ENCODE measurements at places on chromosomes 13 and 19.

GRCh38 chr13:52780092-52780491 lies 40.5 kb upstream of the CNMD start:
- no peaks in the 10 kb centered on the region for H3K4me1 ChIP-seq
- no peaks in the 10 kb centered on the region for H3K27me3 ChIP-seq
- H3K4me3 ChIP-seq: no peak overlapping the region
- H3K36me3 ChIP-seq: no peaks in the 10 kb centered on the region

DNA sequence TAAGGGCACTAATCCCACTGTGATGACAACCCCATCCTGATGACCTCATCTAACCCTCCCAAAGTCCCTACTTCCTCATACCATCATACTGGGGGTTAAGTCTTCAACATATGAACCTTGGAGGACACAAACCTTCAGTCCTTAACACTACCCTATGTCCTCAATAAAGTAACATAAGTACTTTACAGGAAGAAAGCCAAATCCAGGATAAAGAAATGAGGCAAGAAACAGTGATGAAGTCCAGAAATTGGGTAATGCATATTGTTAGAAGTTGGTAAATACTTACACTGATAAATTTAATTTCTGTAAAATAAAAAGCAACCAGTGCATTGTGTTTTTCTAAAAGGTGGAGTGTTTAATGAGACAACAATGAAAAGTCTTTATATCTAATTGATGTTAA lies 284.8 kb upstream of the SOX21 start:
- no peaks in the 10 kb centered on the region for H3K36me3 ChIP-seq
- H3K4me1 ChIP-seq: no peaks in the 10 kb centered on the region
- H3K4me3 ChIP-seq: no peak overlapping the region

DNA sequence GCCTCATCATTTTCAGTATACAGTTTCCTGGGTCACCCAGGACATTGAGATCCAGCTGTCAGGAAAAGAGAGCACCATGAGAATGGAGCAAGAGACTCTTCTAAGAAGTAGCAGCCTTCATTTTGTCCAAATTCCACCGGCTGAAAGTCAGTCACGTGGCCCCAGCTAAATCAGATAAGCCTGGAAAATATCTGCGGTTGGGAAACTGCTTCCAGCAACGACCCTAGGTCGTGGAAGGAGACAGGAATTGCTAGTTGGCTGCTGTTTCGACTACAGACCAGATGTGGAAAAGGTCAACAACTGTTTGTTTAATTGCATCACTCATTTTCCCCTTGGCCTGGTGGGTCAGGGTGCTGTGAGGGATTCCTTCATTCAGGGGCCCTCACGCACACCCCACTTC lies 107.0 kb downstream of the ZNF536 start:
- peaks cover 9% of the 10 kb centered on the region for H3K27me3 ChIP-seq
- H3K36me3 ChIP-seq: no peaks in the 10 kb centered on the region
- no peak for DNase-seq
- no peak overlapping the region for H3K4me3 ChIP-seq

DNA sequence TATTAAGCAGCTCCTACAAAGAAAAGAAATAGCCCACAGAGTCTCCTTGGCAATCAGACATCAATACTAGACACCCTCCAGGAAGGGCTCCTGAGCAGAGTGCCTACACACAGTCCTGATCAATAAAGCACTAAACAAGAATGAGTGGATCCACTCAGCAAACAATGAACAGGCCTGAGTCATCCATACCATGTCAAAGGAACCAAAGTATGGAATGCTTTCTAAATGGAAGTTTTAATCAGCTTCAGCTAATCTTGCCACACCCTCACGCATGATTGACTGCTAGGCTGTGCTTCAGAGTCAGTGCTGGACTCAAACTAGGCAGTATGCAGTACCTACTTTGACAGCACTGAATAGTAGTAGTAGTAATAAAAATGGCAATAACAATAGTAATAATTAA lies 392.7 kb upstream of the HTR2A start:
- no peak for DNase-seq
- H3K27ac ChIP-seq: no peak overlapping the region
- no peaks in the 10 kb centered on the region for H3K27me3 ChIP-seq
- H3K4me1 ChIP-seq: no peaks in the 10 kb centered on the region
- no peak overlapping the region for H3K4me3 ChIP-seq

DNA sequence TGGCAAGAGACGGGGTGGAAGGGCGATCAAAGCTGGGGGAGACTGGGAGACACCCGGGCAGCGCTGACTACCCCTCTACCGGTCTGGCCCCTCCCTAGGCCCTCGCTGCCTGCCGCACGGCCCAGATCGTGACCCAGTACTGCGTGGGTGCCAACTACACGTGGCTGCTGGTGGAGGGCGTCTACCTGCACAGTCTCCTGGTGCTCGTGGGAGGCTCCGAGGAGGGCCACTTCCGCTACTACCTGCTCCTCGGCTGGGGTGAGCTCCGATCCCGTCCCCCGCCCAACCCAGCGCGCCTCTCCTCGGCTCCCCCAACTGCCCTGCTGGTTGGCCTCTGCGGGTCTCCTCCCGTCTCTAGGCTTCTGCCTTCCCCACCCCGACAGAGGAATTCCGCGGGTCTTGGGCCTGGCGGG lies 8.8 kb downstream of the GIPR start:
- H3K27me3 ChIP-seq: peaks cover 47% of the 10 kb centered on the region
- H3K36me3 ChIP-seq: no peaks in the 10 kb centered on the region
- H3K4me1 ChIP-seq: peaks cover 22% of the 10 kb centered on the region
- H3K27ac ChIP-seq: no peak overlapping the region

DNA sequence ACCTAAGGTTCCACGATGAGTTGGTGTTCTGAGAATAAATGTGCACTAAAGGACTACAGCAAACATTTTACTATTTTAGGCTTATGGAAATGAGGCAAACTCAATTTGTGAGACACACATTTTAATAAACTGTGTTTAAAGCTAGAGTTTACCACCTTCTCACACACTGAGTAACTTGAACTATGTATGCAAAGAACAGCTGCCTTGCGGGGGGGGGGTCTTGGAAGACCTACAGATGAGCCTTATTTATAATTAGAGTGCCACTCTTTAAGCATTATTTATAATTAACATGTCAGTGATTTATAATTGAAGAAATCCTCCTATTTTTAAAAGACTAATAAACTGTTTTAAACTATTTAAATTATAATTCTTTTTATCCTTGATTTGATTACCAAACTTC lies 300.4 kb downstream of the DLEU7 start:
- H3K36me3 ChIP-seq: no peaks in the 10 kb centered on the region
- no peak overlapping the region for H3K4me3 ChIP-seq
- H3K27ac ChIP-seq: no peak overlapping the region
- no peaks in the 10 kb centered on the region for H3K4me1 ChIP-seq

- no peak overlapping the region for H3K4me3 ChIP-seq
- H3K27me3 ChIP-seq: no peaks in the 10 kb centered on the region
- no peak for DNase-seq
- H3K27ac ChIP-seq: no peak overlapping the region
- H3K36me3 ChIP-seq: no peaks in the 10 kb centered on the region
- H3K4me1 ChIP-seq: peaks cover 44% of the 10 kb centered on the region
These were observed 75.3 kb downstream of the FOXO1 start for GRCh38 chr13:40591091-40591490.

GRCh38 chr13:47454986-47455385 lies 546.1 kb downstream of the SUCLA2 start:
- no peaks in the 10 kb centered on the region for H3K27me3 ChIP-seq
- no peak for DNase-seq
- H3K4me1 ChIP-seq: no peaks in the 10 kb centered on the region
- H3K4me3 ChIP-seq: no peak overlapping the region
- H3K36me3 ChIP-seq: no peaks in the 10 kb centered on the region

DNA sequence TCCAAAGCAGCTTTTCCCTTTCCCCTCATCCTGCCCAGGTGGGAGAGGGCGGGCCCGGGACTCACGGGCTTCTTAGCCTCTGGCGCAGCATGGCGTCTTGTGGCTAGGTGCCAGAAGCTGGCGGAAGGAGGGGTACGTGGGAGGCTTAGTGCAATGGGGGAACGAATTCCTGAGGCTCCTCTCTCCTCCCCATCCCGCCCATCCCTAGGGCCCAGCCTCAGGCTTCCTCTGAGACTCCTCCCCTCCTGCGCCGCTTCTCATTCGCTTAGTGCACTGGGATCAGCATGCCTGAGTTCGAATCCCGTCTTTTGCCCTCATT lies 297.8 kb downstream of the ZNF536 start:
- peaks cover 3% of the 10 kb centered on the region for H3K4me1 ChIP-seq
- H3K4me3 ChIP-seq: no peak overlapping the region
- no peak overlapping the region for H3K27ac ChIP-seq

DNA sequence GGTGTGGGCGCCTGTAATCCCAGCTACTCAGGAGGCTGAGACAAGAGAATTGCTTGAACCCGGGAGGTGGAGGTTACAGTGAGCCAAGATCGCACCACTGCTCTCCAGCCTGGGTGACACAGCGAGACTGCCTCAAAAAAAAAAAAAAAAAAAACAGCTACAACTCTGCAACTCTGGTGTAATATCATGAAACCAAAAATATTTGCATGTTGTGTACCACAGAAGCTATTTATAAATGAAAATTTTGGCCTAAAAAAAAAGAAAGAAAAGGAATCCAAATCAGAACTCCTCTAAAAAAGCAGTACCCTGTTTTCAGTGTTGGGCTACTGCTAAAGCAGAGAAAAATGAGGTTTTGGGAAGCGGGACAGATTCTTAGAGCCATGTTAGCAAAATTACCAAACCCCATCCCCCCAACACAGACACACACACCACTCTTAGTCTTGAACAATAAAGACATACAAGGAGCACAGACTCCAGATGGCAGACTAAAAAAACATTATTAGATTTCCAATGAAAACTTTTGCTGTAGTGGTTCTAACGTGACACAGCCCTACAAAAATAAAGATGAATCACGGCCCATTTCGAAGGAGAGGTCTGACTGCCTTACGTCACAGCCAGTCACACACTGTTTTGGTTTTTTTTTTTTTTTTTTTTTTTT lies 51.5 kb downstream of the INSR start:
- no peaks in the 10 kb centered on the region for H3K36me3 ChIP-seq
- no peak for DNase-seq
- no peak overlapping the region for H3K27ac ChIP-seq
- H3K27me3 ChIP-seq: no peaks in the 10 kb centered on the region

- H3K36me3 ChIP-seq: no peaks in the 10 kb centered on the region
- no peak for DNase-seq
- peak overlapping the region; percentile 84 for H3K27ac ChIP-seq
- peaks cover 12% of the 10 kb centered on the region for H3K27me3 ChIP-seq
- peaks cover 10% of the 10 kb centered on the region for H3K4me1 ChIP-seq
These were observed 8.0 kb downstream of the C19orf81 start for GRCh38 chr19:50657222-50657669.

DNA sequence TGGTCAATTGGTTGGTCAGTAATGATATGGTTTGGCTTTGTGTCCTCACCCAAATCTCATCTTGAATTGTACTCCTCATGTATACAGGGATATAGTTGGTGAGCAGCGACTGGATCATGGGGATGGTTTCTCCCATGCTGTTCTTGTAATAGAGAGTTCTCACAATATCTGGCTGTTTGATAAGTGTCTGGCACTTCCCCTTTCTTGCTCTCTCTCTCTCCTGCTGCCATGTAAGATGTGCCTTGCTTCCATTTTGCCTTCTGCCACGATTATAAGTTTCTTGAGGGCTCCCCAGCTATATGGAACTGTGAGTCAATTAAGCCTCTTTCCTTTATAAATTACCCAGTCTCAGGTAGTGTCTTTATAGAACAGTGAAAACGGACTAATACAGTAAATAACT lies 120.7 kb downstream of the TRPC4 start:
- H3K4me3 ChIP-seq: no peak overlapping the region
- H3K27ac ChIP-seq: no peak overlapping the region
- DNase-seq: no peak
- H3K36me3 ChIP-seq: no peaks in the 10 kb centered on the region
- H3K27me3 ChIP-seq: no peaks in the 10 kb centered on the region

GRCh38 chr19:47486900-47487299 lies 2.9 kb upstream of the KPTN start:
- peak; percentile 95 for DNase-seq
- H3K4me1 ChIP-seq: peaks cover 11% of the 10 kb centered on the region
- H3K27ac ChIP-seq: peak overlapping the region; percentile 72
- H3K27me3 ChIP-seq: no peaks in the 10 kb centered on the region

GRCh38 chr13:68727798-68728197 lies 1379.8 kb upstream of the ATXN8OS start:
- no peak for DNase-seq
- no peaks in the 10 kb centered on the region for H3K27me3 ChIP-seq
- H3K4me3 ChIP-seq: no peak overlapping the region
- H3K27ac ChIP-seq: no peak overlapping the region
- H3K36me3 ChIP-seq: no peaks in the 10 kb centered on the region

- H3K27me3 ChIP-seq: no peaks in the 10 kb centered on the region
- H3K4me3 ChIP-seq: peak overlapping the region; percentile 3
- peaks cover 8% of the 10 kb centered on the region for H3K4me1 ChIP-seq
- no peak for DNase-seq
- H3K36me3 ChIP-seq: peaks cover 7% of the 10 kb centered on the region
These were observed 2.3 kb downstream of the CEBPG start for GRCh38 chr19:33375837-33376159.

- H3K27ac ChIP-seq: no peak overlapping the region
- peaks cover 4% of the 10 kb centered on the region for H3K4me1 ChIP-seq
- H3K4me3 ChIP-seq: no peak overlapping the region
- H3K27me3 ChIP-seq: no peaks in the 10 kb centered on the region
- no peaks in the 10 kb centered on the region for H3K36me3 ChIP-seq
These were observed 15.5 kb downstream of the ZNF211 start for GRCh38 chr19:57648331-57649003.

DNA sequence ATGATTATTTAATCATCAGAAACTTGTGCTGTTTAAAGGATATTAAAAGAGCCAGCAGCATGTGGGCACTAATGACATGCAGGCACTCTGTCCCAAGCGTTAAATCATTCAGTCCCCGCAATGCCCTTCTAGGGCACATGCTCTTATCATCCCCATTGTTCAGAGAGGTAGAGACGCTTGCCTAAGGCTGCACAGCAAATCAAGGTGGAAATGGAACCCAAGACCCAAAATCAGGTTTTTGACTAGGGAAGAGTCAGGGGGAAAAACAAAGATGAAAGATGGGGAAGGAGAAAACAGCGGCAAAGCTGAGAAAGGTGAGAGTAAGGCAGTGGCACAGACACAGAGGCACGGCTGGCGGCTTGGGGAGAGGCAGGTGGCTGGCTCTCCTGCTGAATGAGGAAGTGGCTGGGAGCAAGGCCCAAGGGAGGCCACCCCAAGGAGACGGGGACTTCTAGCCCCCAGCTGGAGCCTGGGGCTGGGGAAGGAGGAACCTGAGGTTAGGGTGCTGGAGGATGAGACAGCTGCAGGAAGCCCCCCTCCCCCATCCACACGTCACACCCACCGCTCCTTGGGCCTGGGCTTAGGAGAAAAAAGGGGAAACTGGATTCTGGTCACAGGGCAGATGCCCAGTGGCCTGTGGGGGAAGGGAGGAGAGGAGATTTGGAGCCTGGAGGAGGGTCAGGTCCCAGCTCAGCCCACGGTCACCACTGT lies 1.0 kb upstream of the TYROBP start:
- H3K4me1 ChIP-seq: peaks cover 50% of the 10 kb centered on the region
- peak overlapping the region; percentile 90 for H3K27ac ChIP-seq
- no peaks in the 10 kb centered on the region for H3K27me3 ChIP-seq
- H3K4me3 ChIP-seq: no peak overlapping the region
- no peaks in the 10 kb centered on the region for H3K36me3 ChIP-seq
- peak; percentile 99 for DNase-seq

- H3K36me3 ChIP-seq: no peaks in the 10 kb centered on the region
- H3K27me3 ChIP-seq: no peaks in the 10 kb centered on the region
- peaks cover 3% of the 10 kb centered on the region for H3K4me1 ChIP-seq
These were observed 426.4 kb downstream of the SLITRK5 start for GRCh38 chr13:88097541-88097940.

GRCh38 chr13:64640002-64640401 lies 2590.1 kb downstream of the PCDH9 start:
- H3K4me1 ChIP-seq: no peaks in the 10 kb centered on the region
- no peaks in the 10 kb centered on the region for H3K27me3 ChIP-seq
- no peak for DNase-seq
- H3K4me3 ChIP-seq: no peak overlapping the region

GRCh38 chr13:75764251-75764925 lies 128.3 kb downstream of the LMO7 start:
- no peaks in the 10 kb centered on the region for H3K27me3 ChIP-seq
- no peak overlapping the region for H3K27ac ChIP-seq
- no peaks in the 10 kb centered on the region for H3K36me3 ChIP-seq

Data from common myeloid progenitor, CD34-positive (primary cell).